ENCODE measurements at places on chromosomes 2 and 18.

GRCh38 chr18:79580498-79581171 lies 99.0 kb upstream of the CTDP1 start:
- DNase-seq = no peak

DNA sequence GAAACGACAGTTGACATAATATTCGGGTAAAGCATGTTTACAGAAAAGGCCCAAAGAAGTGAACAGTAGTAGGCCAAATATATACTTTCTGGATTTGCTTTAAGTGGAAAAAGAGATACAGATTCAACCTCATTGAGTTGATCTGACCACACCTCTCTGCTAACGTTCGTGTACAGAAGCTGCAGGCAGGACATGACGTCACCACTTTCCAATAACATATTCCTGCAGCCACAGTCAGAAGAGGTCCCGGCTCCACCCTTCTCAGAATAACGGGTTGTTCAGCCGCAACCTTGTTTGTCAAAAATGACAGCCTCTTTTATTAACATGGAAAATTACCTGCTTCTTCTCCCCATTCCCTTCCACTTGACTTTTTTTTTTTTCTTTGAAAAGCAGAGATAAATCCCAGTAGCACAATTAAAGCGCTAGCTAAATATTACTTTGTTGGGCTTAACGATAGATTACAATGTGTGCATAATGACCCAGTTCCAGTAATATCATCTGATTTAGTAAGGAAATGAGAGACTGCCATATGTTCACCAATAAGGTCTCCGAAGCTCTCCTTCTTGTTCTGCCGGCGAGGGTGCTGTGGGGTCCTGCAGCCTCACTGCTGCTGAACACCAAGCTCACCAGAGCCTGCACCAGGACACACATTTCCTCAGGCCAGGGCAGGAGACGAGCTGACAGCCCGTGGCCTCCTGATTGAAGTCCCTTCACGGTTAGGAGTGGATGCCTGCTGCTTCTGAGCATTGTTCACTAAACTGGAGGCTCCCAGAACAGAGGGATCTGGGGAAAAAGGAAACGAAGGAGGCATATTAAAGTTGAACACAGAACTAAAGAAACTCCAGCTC lies 451.0 kb upstream of the SALL3 start:
- no peak for DNase-seq

- no peak for DNase-seq
These were observed 35.4 kb downstream of the LBH start for GRCh38 chr2:30266705-30267104.

GRCh38 chr2:104664672-104665071 lies 189.2 kb upstream of the POU3F3 start:
- no peak for DNase-seq
